ENCODE measurements at places on chromosomes 16 and 17.

GRCh38 chr17:28622186-28622585 lies 8.2 kb upstream of the RSKR start:
- H3K36me3 ChIP-seq = peaks cover 35% of the 10 kb centered on the region
- no peaks in the 10 kb centered on the region for H3K4me1 ChIP-seq
- no peak overlapping the region for H3K27ac ChIP-seq
- no peak for DNase-seq
- H3K27me3 ChIP-seq = no peaks in the 10 kb centered on the region
- no peak overlapping the region for H3K4me3 ChIP-seq

DNA sequence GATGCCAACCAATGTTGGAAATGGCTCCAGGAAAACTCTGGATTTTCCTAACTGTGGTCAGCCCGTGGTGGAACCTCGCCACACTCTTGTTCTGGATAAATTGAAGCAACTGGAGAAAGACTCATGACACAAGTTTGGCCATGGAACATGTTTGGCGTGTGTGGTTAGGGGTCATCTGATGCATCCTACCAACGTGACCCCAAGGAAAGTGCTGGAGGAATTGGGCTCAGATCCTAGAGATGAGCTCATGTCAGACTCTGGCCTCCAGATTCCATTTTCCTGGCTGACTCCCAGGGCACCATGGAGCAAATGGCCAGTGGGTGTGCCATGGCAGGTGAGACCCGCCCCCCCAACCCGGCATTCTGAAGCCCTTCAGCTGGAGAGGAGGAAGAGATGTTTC lies 58.5 kb downstream of the CACNG5 start:
- H3K4me3 ChIP-seq = no peak overlapping the region
- H3K27me3 ChIP-seq = peaks cover 2% of the 10 kb centered on the region
- DNase-seq = no peak
- H3K36me3 ChIP-seq = no peaks in the 10 kb centered on the region

DNA sequence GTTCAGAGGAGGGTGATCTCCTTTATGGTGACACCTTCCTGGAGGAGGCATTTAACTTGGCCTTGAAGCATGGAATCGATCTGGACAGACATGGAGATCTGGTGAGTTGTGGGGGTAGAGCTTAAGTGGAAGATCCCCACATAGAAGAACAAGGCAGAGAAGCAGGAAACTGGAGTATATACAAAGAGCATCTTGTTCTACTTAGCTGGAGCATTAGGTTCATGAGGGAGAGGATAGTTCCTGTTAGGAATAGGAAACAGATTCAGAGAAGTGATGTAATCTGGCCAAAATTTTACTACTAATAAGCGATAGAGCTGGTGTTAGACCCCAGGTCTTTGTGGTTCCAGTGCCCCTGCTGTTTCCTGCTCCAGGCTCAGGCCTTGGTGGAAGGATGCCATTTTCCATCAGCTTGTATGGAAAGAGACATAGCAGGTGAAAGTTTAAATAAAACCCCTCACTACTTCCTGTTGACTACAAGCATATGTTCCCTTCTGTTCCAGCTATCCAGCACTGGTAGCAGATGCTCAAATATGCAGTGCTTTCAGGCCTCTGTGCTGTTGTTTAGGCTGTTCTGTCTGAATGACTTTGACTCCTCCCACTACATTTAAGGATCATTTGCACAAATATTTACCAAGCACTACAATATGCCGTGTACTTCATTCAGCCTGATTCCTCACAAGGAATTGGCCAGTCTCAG lies 9.4 kb downstream of the RPAIN start:
- no peak overlapping the region for H3K4me3 ChIP-seq
- H3K36me3 ChIP-seq = peaks cover 54% of the 10 kb centered on the region
- H3K27me3 ChIP-seq = no peaks in the 10 kb centered on the region

DNA sequence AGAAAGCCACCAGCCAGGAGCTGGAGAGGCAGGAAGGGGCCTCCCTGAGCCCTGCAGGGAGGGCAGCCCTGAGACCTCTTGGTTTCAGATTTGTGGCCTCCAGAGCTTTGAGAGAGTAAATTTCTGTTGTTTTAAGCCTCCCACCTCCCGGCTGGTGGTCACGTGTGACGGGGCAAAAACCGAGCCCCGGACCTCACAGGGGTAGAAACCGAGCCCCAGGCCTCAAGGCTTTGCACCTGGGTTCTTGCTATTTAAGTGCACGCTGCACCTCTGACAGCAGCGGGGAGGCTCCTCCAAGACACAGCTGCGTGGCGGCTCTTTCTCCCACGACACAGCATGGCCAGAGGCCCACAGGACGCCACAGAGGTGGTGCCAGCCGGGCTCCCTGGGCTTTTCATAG lies 17.4 kb upstream of the ZC3H18 start:
- DNase-seq = no peak
- H3K27ac ChIP-seq = no peak overlapping the region
- no peaks in the 10 kb centered on the region for H3K36me3 ChIP-seq
- H3K4me1 ChIP-seq = no peaks in the 10 kb centered on the region
- no peak overlapping the region for H3K4me3 ChIP-seq

- H3K27ac ChIP-seq = no peak overlapping the region
- no peaks in the 10 kb centered on the region for H3K4me1 ChIP-seq
- DNase-seq = peak; percentile 89
- no peaks in the 10 kb centered on the region for H3K36me3 ChIP-seq
Measured at GRCh38 chr17:49997773-49998703, 3.0 kb upstream of the DLX3 start.

- H3K36me3 ChIP-seq = peaks cover 60% of the 10 kb centered on the region
- no peak overlapping the region for H3K4me3 ChIP-seq
- no peaks in the 10 kb centered on the region for H3K27me3 ChIP-seq
Measured at GRCh38 chr17:17159571-17159970, 46.6 kb downstream of the PLD6 start.

DNA sequence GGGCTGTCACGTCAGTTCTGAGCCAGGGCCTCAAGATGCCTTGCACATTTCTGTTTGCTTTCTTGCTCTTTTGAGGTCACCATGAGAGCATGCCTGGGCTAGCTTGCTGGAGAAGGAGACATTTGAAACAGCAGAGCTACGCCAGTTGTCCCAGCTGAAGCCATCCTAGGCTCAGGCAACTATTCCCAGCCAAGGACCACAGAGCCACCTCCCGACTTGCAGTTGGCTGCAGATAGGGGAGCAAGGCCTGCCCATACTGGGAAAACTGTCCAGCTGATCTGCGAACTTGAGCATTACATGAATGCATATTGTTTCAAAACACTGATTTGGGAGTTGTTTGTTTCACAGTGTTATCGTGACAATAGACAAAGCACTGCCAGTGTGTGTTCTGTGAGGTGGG lies 340.8 kb downstream of the XYLT1 start:
- no peaks in the 10 kb centered on the region for H3K4me1 ChIP-seq
- no peak for DNase-seq
- peaks cover 10% of the 10 kb centered on the region for H3K36me3 ChIP-seq
- H3K27me3 ChIP-seq = no peaks in the 10 kb centered on the region
- H3K4me3 ChIP-seq = no peak overlapping the region

- H3K27ac ChIP-seq = no peak overlapping the region
- peaks cover 1% of the 10 kb centered on the region for H3K4me1 ChIP-seq
- peak; percentile 90 for DNase-seq
- H3K27me3 ChIP-seq = no peaks in the 10 kb centered on the region
- no peaks in the 10 kb centered on the region for H3K36me3 ChIP-seq
Measured at GRCh38 chr16:73956587-73957494, 339.8 kb upstream of the PSMD7 start.

DNA sequence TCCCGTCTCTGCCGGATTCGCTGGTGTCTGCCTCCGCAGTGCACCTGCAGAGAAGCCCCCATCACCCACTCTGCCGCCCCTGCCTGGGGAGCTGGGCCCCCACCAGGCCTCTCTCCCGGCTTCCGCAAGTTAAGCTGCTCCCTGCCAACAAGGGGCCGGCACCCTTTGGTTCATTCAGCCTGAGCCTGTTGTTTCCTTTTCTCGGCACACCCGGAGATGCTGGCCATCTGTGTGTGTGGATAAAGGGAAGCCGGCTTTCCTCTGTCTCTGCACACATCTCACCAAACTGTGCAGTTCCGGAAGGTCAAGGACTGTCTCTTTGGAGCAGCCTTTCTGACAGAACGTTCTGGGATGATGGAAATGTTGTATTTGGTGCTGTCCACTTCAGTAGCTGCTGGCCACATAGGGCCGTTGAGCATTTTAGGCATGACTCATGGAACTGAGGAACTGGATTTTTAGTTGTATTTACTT lies 6.8 kb downstream of the MAPK8IP3 start:
- H3K27ac ChIP-seq = no peak overlapping the region
- H3K36me3 ChIP-seq = no peaks in the 10 kb centered on the region
- no peaks in the 10 kb centered on the region for H3K27me3 ChIP-seq
- H3K4me3 ChIP-seq = no peak overlapping the region

DNA sequence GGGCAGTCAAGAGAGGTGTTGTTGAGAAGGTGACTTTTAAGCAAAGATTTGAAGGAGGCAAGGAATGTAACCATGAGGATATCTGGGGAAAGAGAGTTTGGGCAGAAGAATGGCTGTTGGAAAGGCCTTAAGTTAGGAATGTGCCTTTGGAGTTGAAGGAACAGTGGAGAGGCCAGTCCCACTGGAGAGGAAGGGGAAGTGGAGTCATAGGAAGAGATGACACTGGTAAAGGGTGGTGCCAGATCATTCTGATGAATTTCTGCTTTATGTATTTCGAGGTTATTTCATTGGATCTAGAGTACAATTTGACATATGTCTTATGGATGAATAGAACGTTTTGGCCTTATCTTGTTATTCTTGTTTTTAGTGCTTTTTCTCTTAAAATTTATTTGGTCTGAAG lies 93.5 kb downstream of the WWP2 start:
- no peak overlapping the region for H3K27ac ChIP-seq
- no peaks in the 10 kb centered on the region for H3K4me1 ChIP-seq
- H3K4me3 ChIP-seq = no peak overlapping the region
- H3K27me3 ChIP-seq = no peaks in the 10 kb centered on the region
- H3K36me3 ChIP-seq = peaks cover 20% of the 10 kb centered on the region

DNA sequence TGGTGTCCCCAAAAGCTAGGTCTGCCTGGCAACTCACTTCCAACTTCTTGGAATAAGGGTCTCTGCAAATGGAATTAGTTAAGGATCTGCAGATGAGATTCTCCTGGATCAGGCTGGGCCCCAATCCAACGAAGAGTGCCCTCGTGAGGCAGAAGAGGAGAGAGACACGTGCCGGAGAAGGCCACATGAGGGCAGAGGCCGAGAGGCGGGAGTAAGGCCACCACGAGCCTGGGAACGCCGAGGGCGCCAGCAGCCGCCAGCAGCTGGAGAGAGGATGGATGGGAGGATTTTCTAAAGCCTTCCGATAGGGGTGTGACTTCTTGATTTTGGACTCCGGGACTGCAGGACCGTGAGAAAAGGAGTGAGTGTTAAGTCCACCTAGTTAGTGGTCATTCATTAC lies 76.3 kb downstream of the JPH3 start:
- H3K27ac ChIP-seq = no peak overlapping the region
- H3K27me3 ChIP-seq = no peaks in the 10 kb centered on the region
- no peak overlapping the region for H3K4me3 ChIP-seq
- H3K36me3 ChIP-seq = no peaks in the 10 kb centered on the region
- H3K4me1 ChIP-seq = no peaks in the 10 kb centered on the region
- DNase-seq = peak; percentile 29

GRCh38 chr17:45261577-45262515 lies at the start of gene SPATA32:
SPATA32 (minus strand) TSS chr17:45262094; CDS start chr17:45262016, 78 bp downstream.
- peaks cover 13% of the 10 kb centered on the region for H3K4me1 ChIP-seq
- H3K36me3 ChIP-seq = peaks cover under 1% of the 10 kb centered on the region
- H3K27ac ChIP-seq = peak within 1 kb of the TSS; percentile 71
- peak within 1 kb of the TSS; percentile 72 for H3K4me3 ChIP-seq

DNA sequence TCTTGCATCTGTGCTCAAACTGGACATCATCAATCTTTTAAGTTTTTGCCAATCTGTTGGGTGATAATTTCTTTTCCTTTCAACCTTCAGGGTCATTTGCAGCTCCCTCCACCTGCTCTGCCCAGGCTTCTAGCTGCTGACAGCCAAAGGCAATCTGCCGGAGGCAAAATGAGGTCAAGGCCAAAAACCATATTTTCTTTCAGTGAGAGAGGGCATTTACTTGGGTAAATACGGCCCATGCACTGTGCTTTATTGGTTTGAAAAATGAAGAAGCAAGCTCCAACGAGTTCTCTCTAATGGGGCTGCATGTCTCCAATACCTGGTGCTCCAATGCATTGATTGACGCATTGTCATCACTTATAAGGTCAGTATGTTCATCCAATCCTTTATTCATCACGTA lies 23.1 kb downstream of the RBFOX1 start:
- H3K27me3 ChIP-seq = no peaks in the 10 kb centered on the region
- H3K36me3 ChIP-seq = no peaks in the 10 kb centered on the region
- no peak overlapping the region for H3K4me3 ChIP-seq

- H3K4me3 ChIP-seq = no peak overlapping the region
- H3K36me3 ChIP-seq = no peaks in the 10 kb centered on the region
- DNase-seq = no peak
- no peaks in the 10 kb centered on the region for H3K27me3 ChIP-seq
Measured at GRCh38 chr16:75219088-75219487, 300 bp downstream of the CTRB1 start.

DNA sequence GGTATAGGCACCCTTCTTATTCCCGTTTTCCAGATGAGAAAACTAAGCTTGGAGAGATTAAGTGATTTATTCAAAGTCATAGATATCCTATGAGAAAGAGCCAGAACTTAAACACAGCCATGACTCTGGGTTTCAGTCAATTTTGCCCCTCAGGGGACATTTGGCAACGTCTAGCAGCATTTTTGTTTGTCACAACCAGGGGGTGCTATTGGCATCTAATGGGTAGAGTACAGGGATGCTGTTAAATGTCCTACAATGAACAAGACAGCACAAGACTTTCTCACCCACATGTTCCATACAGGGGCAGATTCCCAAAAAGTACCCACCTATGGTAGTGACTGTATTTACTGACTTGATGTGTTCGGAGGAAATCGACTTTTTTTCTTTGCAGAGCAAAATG lies 4.8 kb upstream of the SHISA9 start:
- no peak overlapping the region for H3K27ac ChIP-seq
- DNase-seq = no peak
- no peaks in the 10 kb centered on the region for H3K36me3 ChIP-seq
- no peak overlapping the region for H3K4me3 ChIP-seq
- peaks cover 26% of the 10 kb centered on the region for H3K27me3 ChIP-seq

GRCh38 chr17:81522491-81523401 lies 5.4 kb upstream of the FSCN2 start:
- no peaks in the 10 kb centered on the region for H3K27me3 ChIP-seq
- H3K27ac ChIP-seq = no peak overlapping the region
- H3K4me3 ChIP-seq = no peak overlapping the region
- DNase-seq = peak; percentile 71
- no peaks in the 10 kb centered on the region for H3K4me1 ChIP-seq

GRCh38 chr16:64416216-64417005 lies 705.5 kb downstream of the CDH11 start:
- no peaks in the 10 kb centered on the region for H3K36me3 ChIP-seq
- H3K27ac ChIP-seq = no peak overlapping the region
- H3K4me3 ChIP-seq = no peak overlapping the region
- peak; percentile 31 for DNase-seq
- H3K27me3 ChIP-seq = no peaks in the 10 kb centered on the region

DNA sequence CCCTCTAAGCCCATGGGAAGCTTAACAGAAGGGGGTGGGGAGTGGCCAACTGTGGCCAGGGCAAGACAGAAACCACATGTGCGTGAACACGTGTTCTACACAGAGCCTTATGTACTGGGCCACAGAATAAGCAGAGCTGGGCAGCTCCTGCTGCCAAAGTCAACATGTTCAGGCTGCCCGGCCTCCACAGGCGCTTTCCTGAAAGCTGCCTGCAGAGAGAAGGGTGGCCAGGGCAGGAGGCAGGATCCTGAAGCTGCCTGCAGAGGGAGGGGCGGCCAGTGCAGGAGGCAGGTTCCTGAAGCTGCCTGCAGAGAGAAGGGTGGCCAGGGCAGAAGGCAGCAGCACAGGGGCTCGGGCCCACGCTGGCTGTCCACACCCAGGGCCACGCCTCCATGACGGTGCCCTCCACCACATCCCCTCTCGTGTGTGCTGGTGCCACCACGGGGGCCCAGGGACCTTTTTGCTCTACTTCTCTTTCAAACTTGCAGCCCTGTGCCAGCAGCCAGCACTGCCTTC lies 79.5 kb downstream of the ANKRD11 start:
- peak overlapping the region; percentile 17 for H3K27ac ChIP-seq
- H3K4me3 ChIP-seq = no peak overlapping the region
- no peaks in the 10 kb centered on the region for H3K36me3 ChIP-seq
- H3K27me3 ChIP-seq = no peaks in the 10 kb centered on the region
- peak; percentile 59 for DNase-seq
- peaks cover 53% of the 10 kb centered on the region for H3K4me1 ChIP-seq
